Stimulated activated CD8-positive, alpha-beta memory T cell treated with anti-CD3 and anti-CD28 coated beads, Interleukin-4, amount 100 ng/mL, for 1 hour (primary cell): ENCODE measurements at places on chromosomes 5 and 9.
A peak's percentile ranks its signal among the peaks of the same experiment; 100 is the strongest.

DNA sequence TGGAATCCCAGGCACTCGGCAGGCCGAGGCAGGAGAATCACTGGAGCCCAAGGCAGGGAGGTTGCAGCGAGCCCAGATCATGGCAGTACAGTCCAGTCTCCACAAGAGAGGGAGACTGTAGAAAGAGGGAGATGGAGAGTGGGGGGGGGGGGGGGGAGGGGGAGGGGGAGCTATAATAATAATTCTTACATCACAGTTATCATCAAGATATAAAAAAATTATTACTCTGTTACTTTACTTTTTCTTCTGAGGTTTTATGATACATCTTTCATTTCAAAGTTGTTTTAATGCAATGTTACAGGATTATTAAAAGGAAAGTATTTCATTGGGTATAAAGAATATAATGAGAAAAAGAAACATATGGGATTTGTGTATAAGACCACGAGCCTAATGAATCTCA, 17.8 kb upstream of the RAB3C start:
- no peak for DNase-seq

DNA sequence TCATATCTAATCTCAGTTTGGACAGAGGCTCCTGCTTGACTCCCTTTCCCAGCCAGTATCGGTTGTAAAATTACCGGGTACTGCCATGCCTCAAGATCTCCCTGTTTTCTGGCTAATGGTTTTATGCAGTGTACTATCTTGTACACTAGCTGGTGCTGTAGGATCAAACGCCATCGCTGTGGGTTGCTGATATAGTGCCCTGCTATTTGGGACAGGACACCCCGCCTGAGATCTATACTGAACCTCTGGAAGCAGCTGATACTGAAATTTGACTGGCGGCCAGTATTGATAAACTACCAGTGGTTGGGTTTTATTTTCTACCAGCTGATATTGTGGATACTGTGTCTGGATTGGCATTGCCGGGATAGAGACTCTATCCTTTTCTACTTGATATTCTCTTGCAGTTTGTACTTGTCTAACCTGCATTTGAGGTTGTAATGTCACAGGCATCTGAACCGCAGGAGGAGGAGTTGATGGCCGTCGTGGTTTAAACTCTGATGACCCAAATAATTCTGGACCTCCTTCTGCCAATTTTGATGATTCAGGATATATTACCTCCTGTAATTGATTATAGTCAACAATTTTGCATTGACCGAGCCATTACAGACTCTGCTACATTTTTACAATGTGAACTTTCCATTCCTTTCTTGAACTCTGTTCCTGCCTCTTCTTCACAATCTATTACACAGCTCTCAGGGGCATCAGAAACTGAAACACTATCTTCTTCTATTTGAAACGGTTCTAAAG, 112.5 kb upstream of the LARP1 start:
- no peak for DNase-seq

- no peak for DNase-seq
Measured at GRCh38 chr9:133428617-133429101, 6.5 kb downstream of the ADAMTS13 start.

GRCh38 chr9:37036371-37036775, 2.3 kb upstream of the PAX5 start:
- DNase-seq: no peak

GRCh38 chr5:75202935-75203334, 33.7 kb downstream of the ANKRD31 start:
- no peak for DNase-seq

GRCh38 chr5:86572825-86573517, 44.8 kb upstream of the COX7C start:
- no peak for DNase-seq

DNA sequence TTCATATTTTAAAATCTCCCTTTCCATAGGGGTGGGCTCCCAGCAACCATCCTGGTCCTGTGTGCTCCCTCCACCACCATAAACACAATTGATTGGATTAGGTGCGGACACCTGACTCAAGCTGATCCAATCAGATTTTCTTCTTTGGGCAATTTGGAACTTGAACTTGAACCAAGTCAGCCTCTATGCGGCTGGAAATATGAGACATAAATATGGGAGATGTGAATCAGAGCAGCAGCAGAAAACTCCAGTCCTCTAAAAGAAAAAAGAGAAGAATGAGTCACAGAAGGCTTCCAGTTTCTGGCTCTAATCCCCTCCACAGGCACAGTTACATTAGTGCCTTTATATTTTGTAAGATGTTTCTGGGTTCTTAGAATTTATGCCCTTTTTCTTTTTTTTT, 306.6 kb downstream of the MLLT3 start:
- DNase-seq: no peak

GRCh38 chr5:140219068-140219991, 44.3 kb downstream of the CYSTM1 start:
- no peak for DNase-seq

- DNase-seq: no peak
Measured at GRCh38 chr9:130219661-130220096, 45.9 kb upstream of the HMCN2 start.

DNA sequence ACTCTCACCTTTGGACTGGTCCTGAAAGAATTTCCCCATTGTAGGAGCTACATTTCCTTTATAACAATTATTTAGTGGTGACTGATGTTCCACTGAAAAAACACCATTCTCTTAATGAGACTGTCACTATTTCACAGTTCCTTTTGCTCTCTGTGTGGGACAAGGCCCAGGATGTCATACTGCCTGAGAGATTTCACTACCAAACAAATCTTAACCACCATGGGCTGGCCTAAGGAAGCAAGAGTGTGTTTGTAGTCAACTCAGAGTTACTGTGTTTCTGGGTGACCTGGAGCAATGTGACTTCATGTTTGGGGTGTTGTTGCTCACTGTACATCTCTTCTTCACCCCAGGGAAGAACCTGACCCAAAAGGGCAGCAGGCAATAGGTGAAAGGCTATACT, 50.1 kb upstream of the ZNF608 start:
- no peak for DNase-seq

- peak; percentile 2 for DNase-seq
Measured at GRCh38 chr5:11719888-11720481, 184.3 kb downstream of the CTNND2 start.

GRCh38 chr5:1293416-1294205, 1.3 kb downstream of the TERT start:
- no peak for DNase-seq

- DNase-seq: peak; percentile 32
Measured at GRCh38 chr5:133423618-133424282, 188.6 kb downstream of the FSTL4 start.

DNA sequence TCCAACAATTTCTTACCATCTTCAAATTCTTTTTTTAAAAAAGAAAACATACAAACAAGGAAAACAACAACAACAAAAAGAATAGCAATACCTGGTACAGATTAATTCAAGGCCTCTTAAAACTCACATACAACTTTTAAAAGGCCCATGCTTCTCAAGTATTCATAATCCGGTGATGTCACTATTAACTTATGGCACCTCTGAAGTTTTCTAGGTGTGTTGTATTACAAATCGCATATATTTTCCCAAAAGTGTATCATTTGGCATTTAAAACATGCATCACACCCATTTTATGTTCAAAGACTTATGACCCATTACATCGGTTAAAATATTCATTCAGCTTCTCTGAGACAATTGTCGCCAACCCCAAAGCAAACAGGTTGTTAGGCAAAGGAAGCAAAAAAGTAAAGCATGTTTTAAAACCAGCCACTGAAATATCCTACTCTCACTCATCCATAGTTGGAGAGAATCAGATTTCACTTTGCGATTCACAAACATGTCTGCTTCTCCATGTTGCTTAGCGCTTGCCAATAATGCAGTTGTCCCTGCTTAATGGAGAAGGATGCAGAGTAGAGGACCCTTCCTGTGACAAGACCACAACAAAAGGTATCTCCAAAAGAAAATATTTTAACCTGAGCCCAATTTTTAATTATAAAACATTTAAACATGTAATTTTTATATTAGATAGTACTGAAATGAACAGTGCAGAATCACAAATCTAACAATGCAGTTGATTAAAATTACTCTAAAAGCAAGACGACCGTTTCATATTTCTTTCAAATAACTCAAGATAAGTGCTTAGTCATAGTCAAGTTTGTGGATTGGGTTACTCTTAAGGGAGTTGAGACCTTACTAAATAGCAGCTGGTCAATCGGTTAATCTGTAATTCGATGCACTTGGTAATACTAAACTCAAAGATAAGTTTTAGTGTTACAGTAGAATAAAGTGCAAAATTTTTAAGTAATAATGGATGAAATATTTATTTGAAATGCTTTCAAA, 1.6 kb downstream of the SKP1 start:
- no peak for DNase-seq

- no peak for DNase-seq
Measured at GRCh38 chr9:98168941-98169488, 23.4 kb downstream of the CORO2A start.

DNA sequence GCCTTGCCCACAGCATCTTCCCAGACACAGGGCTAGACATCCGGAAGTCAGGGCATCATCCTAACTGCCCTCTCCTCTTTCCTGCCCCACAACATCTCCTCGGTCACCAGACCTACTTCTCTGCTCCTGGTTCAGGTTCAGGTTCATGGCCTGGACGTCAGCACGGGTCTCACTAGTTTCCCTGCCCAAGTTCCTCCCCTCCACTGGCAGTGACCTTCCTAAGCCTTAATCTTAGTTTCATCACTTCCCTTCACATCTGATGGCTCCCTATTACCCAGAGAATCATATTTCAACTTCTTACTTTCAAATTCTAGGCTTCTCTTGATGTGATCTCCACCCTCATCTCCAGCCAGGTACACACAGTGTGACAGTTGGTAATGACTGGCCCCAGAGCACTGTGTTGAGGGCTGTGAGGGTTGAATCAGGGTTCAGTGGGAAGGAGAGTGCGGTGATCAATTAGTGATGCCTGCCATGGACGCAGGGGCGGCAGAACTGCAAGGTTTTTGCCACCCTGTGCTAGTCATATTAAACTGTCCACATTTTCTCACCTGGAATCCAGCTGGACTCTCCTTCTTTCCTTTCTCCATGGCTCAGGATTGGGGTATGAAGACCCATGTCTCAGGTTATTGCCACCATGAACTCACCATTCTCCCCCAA, 34.3 kb upstream of the CRB2 start:
- DNase-seq: no peak

DNA sequence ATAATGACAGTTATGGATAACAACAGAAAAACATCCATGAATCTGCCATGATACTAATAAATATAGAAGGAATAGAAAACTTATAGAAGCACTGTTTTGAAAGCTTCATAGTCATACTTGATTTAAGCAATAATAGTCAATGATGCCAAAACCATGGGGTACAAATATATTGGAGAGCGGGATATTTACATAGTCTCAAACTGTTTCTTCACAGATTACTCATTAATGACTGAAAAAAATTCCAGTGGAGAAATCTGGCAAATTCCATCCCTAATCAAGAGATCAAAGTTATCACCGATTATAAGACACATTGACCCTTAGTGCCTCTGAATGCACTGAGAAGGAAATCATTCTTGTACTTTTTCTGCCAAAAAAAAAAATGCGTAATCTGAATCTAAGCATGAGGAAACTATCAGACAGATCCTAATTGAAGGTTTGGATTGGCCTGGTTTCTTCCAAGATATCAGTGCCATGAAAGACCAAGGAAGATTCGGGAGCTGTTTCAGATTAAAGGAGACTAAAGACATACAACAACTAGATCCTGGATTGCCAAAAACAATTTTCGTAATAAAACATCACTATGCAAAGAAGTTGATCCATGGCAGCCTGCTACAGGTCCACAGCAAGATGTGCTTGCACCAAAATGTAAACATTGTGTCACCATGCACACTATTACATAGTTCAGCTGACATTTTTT, 106.2 kb downstream of the GOLPH3 start:
- no peak for DNase-seq

- no peak for DNase-seq
Measured at GRCh38 chr5:96247097-96247701, 185.8 kb downstream of the PCSK1 start.

DNA sequence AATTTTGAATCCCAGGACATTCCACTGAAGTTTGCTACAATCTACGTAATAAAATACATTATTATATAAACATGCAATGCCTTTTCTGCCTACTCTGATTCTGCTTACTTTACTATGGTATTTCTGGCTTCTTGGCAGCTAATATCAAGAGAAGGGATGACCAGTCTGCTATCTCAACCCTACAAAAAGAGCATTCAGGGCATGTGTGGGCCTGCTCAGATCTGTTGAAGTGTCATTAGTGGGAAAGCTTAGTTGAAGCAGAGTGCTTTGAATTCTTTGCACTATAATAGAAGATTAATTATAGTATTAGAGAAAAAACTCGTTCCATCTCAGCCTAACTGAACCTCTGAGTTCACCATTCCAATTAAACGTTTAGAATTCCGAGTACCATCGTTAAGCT, 339.5 kb upstream of the ISL1 start:
- no peak for DNase-seq

- DNase-seq: no peak
Measured at GRCh38 chr5:59466271-59466670, 427.3 kb downstream of the PDE4D start.

GRCh38 chr9:107841076-107841475, 351.5 kb upstream of the KLF4 start:
- DNase-seq: no peak

DNA sequence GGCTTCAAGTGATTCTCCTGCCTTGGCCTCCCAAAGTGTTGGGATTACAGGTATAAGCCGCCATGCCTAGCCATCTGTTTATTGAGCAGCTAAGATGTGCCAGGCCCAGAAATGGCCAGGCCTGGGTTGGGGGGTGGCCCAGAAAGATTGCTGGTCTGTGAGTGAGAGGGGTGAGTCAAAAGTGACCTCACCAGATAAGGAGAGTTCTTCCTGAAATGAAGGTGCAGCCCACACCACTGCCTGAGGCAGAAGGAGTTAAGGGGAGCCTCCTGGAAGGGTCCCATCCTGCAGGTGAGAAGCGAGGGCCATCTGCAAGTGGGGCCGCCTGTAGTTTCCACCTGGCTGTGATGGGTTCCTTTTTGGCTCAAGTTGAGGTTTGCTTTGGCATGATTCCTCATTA, 96.9 kb upstream of the KLF4 start:
- no peak for DNase-seq

GRCh38 chr9:126363847-126364671, 37.4 kb downstream of the MVB12B start:
- no peak for DNase-seq

- no peak for DNase-seq
Measured at GRCh38 chr5:151248651-151249050, 4.3 kb upstream of the GM2A start.

DNA sequence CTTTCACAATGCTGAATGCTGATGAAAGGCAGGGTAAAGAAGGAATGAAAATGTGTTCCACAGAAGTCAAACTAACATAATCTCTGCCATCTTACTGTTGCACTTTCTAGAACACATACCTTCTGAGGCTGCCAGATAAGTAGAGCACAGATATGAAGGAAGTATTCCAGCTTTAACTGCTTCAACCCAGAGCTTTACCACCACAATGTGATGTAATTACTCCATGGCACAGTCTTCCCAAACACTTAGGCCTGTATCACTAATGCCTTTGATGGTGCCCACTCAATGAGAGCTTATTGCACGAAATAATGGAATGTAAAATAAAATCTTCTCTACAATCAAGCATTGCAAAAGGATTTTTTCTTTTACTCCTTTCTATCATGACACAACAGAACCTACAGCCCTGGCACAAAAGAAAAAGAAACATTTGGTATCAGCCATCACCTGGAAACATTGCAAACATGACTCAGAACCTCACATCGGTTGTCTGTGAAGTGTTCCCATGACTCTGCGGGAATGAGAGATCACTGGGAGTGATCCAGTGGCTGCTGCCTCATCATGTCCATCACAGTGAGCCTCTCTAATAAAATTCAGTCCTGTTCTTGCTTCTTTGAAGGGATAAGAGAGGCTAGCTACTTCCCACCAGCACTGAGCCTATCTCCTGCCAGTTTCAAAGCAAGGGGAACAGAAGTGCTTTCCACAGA, 385.8 kb downstream of the EFNA5 start:
- no peak for DNase-seq
